ENCODE measurements at places on chromosomes 7 and 10.

DNA sequence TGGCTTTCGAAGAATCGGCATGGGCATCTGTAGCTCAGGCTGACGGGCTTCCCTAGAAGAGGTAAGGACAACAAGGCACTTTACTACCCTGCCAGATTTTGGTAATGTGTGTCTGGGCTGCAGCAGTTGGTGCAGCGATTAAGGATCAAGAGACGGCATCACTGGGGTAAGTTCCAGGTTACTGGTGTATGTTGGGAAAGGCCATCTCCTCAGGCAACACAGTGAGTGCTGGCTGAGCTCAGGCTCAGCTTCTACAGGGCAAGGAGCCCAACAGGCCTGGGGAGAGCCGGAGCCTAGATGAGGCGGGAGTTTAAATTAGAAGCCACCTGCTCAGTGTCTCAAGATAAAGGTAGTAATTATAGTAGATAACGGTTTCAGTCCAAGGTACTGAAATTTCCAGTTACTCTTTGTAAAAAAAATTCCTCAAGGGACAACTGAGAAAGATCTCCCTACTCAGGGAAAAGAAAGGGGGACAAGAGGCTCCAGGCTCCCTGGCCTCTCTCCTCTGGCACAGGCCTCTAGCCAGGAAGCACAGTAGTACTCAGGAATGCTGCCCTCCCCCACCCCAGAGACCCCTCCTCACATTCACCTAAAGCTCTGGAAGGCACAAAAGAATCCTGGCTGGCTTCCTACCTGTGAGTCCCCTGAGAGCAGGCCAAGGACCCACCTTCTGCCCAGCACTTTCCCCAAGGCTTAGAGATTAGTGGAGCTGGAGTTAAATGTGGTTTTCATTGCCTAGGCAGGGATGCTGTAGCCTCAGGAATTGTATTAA lies 3.9 kb downstream of the CXCL12 start:
- no peak for DNase-seq

GRCh38 chr10:122421054-122421625 lies 33.3 kb upstream of the ARMS2 start:
- DNase-seq: no peak

GRCh38 chr7:78523930-78524329 lies 725.4 kb downstream of the PHTF2 start:
- no peak for DNase-seq

DNA sequence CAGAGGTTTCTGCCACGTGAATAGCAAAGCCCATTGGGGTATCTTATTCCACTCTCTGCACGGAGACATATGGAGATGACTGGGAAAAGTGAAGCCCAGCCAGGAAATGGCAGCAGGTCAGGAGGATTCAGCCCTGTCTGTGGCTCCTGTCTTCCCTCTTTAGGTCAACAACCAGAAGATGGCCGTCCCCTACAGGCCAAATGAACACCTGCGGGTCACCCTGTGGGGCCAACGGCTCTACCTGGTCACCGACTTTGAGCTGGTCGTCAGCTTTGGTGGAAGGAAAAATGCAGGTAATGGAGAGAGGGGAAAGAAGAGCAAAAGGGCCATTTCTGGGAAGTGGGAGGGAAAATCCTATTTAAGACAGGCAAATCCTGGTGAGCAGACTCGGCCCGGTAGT lies 38.3 kb downstream of the EPHB4 start:
- no peak for DNase-seq

Data from activated naive CD4-positive, alpha-beta T cell (primary cell).